Activated T-cell treated with anti-CD3 and anti-CD28 coated beads for 24 hours (primary cell): ENCODE measurements at places on chromosomes 12 and 14.
A peak's percentile ranks its signal among the peaks of the same experiment; 100 is the strongest.

- no peak for DNase-seq
Measured at GRCh38 chr12:69095765-69096477, 143.4 kb upstream of the CPSF6 start.

DNA sequence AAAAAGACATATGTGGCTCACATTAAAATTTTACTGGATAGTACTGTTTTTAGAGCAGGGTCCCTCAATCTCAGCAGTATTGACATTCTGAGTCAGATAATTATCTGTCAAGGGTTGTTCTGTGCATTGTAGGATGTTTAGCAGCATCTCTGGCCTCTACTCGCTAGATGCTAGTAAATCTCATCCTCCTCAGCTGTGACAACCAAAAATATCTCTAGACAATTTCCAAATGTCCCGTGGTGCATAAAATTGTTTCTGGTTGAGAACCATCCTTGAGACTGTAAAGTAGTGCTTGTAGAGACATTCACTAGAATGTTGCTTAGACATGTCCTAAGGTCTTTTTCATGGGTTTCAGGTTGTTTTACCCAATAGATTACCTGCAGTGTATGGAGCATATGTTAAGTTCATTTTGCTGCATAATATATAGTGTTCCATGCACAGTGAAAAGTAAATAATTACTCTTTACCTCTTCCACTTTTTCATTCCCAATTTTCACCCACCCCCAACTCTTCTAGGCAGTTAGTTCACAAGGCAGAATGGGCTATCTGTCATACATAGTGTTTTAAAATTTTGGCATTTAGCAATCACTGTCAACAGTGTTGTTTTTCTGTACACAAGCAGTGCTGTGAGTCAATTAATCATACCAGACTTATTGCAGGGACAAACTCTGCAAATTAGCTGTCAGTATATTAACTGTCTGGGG, 200.2 kb upstream of the SLC38A2 start:
- no peak for DNase-seq

DNA sequence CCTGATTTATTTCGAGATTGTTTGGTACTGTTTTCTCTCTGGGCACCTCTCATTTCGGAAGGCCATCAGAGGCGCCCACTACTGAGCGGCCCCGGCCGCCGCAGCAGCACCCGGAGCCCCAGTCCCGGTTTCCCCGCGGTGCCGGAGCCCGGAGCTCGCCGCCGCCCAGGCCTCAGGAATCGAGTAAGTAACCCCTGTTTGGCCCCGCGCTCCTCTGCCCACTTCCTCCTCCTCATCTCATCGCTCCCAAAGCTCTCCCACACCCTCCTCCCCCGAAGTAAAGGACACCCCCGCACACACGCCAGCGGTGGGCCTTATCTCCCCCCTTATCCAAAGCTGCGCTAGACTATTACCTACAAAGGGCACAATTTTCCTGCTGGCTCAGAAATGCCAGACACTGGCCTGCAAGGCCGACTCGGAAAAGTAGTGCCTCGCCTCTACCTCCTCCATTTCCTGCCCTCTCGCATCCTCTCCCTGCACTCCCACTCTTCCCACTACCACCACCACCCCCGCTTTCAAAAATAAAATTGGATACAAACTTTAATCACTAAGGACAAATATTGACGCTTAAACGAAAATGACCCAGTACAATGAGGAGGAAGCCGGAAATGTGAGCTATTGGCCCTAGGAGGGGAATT, 637 bp upstream of the FOXG1 start:
- no peak for DNase-seq

GRCh38 chr12:4526923-4527546, 11.7 kb upstream of the RAD51AP1 start:
- no peak for DNase-seq

DNA sequence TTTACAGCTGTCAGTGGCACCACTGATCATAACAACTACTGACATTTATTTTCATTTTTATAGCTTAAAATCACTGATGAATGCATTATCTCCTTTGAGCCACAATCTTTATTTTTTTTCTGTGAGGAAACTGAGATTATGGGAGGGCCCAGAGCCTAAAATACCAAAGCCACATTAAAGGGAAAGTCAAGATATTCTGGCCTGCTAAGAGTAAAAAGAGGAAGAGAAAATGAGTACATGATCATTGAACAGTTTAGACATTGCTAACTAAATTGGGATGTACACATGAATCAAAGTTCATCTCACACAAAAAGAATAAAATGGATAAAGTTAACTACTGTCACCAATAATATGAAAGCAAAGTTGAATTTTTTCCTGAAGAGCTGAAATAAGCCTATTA, 170.5 kb upstream of the GARIN2 start:
- no peak for DNase-seq

- DNase-seq = no peak
Measured at GRCh38 chr14:64725879-64726584, 21.8 kb downstream of the PLEKHG3 start.

- no peak for DNase-seq
Measured at GRCh38 chr14:99521176-99522024, 40.2 kb downstream of the CCNK start.

DNA sequence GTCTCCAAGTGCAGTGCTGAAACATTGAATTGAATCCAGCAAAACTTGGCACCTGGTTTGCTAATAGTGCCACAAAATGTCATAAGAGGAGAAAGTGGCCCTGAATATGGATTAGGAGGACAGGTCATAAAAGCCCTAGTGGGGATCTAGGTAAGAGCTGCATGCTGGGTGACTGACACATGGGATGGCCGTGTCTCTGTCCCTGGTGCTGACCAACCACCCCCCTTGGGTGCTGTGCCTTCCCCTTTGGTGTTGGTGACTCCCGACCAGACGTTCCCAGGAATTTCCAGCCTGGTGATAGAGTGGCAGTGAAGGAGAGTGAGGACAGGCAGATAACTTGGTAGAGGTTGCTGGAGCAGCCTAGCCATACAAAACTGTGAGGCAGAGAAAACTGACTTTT, 142.8 kb downstream of the VRK1 start:
- no peak for DNase-seq

- DNase-seq = no peak
Measured at GRCh38 chr14:36942522-36943245, 229.7 kb downstream of the SLC25A21 start.

DNA sequence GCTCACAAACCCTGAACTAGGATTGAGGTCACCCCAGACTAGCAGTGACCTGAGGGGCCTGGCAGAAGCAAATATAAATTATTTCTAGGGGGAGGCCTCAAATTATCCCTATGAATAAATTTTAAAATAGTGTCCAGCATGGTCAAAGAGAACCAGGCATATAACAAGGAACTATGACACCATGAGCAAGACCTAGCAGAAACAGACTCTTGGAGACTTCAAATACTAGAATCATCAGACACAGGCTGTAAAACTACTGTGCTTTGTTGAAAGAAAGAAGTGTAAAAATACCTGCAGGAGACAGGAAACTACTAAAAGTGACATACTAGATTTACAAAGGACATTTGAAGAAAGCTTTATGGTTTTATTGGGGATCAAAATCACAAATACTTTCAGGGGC, 3.2 kb upstream of the BCL7A start:
- no peak for DNase-seq

- DNase-seq = no peak
Measured at GRCh38 chr12:3046441-3047200, 30.6 kb upstream of the TSPAN9 start.

DNA sequence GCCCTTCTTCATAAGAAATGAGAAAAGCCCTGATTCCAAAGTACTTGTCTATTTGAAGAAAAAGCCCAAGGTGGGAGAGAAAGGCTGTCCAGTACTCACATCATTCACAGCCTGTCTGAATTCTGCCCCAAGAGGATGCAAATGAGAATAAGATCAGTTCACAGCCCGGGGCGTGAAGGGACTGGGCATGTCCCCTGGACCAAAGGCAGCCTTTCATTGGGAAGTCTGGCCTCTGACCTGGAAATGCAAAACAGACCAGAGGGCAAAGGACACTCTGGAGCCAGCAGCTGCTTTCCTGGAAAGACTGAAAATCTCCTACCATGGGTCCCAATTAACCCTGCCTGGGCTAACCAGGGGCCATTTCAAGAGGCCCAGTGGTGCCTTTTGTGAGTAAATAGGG, 191.2 kb upstream of the PELI2 start:
- DNase-seq = no peak

GRCh38 chr12:23060161-23060560, 435.2 kb downstream of the ETNK1 start:
- no peak for DNase-seq

DNA sequence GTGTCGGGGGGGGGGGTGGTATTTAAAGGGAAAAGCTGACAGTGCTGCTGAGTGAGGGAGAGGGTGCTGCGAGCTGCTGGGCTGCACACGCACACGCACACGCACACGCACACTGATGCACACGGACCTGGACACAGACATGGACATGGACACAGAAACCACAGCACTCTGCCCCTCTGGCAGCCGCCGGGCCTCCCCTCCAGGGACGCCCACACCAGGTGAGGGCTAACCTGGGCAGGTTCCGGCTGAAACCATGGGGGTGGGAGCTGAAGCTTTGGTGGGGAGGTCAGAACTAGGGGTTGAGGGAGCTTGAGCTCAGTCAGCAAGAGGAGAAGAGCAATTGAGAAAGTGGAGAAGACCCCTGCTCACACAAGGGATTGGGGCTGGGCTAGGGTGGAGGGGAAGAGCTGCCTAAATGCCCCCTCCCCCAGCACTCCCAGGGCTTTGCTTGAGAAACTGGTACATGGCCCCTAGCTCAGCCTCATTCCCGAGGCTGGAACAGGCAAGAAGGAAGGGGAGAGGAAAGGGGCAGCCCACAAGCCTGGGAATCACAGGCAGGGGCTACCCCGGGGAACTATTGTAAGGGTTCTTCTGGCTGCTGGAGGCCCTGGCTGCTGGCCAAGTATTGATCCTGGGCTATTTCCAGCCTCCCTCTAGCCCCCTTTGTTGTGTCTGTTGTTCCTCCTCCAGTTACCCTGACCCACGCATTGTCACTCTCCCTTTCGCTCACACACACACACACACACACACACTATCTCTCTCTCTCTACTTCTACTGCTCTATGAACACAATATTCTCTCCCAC, at the start of gene REM2:
REM2 (plus strand) TSS at position 50 of the 804 bp plus-strand sequence; CDS start at position 116, 66 bp downstream.
- DNase-seq = no peak

- DNase-seq = no peak
Measured at GRCh38 chr14:101075025-101075800, 171.7 kb upstream of the RTL1 start.

GRCh38 chr12:175250-175649, 38.7 kb downstream of the SLC6A12 start:
- DNase-seq = no peak

- DNase-seq = no peak
Measured at GRCh38 chr12:32069071-32069470, 37.6 kb upstream of the BICD1 start.

DNA sequence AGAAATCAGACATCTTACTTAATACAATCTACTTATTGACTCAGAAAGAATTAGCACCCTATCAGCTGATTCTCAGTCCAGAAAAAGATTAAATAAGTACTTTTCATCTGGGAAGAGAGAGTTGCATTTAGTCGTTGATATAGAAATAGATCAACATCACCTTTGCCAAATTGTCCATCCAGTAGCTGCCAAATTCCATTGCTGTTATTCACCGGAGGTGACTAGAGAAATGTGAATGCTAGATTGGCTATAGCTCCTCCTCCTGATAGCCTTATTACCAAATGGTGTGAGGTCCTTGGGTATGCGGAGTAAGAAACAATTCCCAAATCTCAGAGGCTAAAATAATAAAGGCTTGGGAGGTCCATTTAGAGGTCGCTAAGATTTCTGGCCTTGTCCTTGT, 723.3 kb upstream of the FLRT2 start:
- no peak for DNase-seq

- no peak for DNase-seq
Measured at GRCh38 chr14:58954901-58955861, 233.3 kb upstream of the DAAM1 start.

DNA sequence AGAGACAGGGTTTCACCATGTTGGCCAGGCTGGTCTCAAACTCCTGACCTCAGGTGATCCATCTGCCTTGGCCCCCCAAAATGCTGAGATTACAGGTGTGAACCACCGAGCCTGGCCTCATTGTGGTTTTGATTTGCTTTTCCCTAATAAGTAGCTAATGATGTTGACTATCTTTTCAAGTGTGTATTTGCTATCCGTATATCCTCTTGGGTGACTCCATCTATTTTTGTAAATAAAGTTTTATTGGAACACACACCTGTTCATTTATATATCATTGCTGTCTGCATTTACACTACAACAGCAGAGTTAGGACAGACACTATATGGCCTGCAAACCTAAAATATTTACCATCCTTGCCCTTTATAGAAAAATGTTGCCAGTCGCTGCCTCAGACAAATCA, 13.7 kb upstream of the HRK start:
- DNase-seq = no peak

GRCh38 chr12:62466018-62466593, 520 bp upstream of the MON2 start:
- peak; percentile 7 for DNase-seq

- DNase-seq = no peak
Measured at GRCh38 chr12:54421175-54421878, 2.3 kb upstream of the ITGA5 start.

DNA sequence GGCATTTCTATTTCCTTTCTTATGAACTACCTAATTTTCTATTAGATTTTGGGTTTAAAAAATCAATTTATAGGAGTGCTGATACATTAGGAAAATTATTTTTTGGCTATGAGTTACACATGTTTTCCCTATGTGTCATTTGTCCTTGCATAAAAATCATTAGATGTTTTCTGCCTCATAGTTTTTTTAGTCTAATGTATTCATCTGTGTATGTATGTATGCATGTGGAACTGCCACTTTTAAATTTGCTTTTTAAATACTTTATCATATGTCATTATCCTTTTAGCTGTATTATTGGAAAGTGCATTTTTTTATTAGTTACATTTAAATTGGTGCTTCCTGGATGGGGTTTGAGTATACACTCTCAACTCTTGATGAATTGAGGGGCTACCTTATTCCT, 78.7 kb upstream of the CEP83 start:
- no peak for DNase-seq

GRCh38 chr12:50971946-50972345, 19.6 kb downstream of the HIGD1C start:
- no peak for DNase-seq

- no peak for DNase-seq
Measured at GRCh38 chr12:94172031-94172430, 23.7 kb downstream of the PLXNC1 start.

DNA sequence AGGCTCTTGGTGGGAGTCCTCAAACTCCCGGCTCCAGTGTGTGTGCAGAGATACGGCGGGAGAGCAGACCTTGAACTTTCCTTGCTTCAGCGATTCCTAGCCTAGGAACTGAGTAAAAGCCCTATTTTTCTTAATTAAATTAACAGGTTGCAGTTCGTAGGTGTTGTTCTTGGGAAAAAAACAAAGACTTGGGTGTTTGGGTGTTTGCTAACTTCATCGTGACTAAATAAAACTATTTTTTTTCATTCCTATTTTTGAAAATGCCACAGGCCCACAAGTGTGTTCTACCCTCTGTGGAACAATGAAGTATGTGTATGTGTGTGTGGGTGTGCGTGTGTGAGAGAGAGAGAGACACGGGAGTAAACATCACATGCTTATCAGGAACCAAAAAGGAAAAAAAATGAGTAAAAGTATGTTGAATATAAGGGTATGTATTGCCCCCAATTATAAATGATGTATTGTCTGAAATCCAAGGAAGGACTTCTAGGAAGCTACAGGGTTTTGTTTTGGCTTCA, 651 bp downstream of the TMEM117 start:
- DNase-seq = no peak
